ENCODE measurements at places on chromosomes 1 and 21. TPM values are rescaled to one million over a fixed set of nuclear protein-coding genes. Genes with fewer than 3 reads are reported as not detected.

The CDA gene
- total RNA-seq, result not detected

The OR2T35 gene
- total RNA-seq, result not detected

The ERICH3 gene
- total RNA-seq, result not detected

- H3K27me3 ChIP-seq, result no peaks in the 10 kb centered on the region
- H3K4me3 ChIP-seq, result no peak overlapping the region
- no peak for DNase-seq
- H3K4me1 ChIP-seq, result no peaks in the 10 kb centered on the region
Measured at GRCh38 chr21:32463889-32464300, 51.4 kb downstream of the EVA1C start.

DNA sequence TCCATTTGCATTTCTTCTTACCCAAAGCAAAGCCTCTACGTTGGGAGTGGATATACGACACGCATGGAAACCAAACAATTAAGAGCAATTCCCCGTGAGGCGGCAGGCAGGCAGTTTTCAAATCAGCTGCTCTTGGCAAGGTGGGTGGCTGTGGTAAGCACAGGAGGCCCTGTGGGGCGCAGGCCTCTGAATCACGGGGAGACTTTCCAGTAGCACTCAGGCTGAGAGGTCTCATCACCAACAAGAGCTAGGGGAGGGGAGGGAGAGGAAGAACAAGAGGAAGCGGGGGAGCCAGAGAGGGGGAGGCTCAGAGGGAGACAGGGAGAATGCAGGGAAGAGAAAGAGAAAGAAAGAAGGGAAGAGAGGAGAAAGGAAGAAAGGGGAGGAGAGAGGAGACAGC lies 56.4 kb downstream of the MT1HL1 start:
- no peak overlapping the region for H3K27ac ChIP-seq
- DNase-seq, result no peak
- no peaks in the 10 kb centered on the region for H3K4me1 ChIP-seq
- no peaks in the 10 kb centered on the region for H3K36me3 ChIP-seq
- no peak overlapping the region for H3K4me3 ChIP-seq

DNA sequence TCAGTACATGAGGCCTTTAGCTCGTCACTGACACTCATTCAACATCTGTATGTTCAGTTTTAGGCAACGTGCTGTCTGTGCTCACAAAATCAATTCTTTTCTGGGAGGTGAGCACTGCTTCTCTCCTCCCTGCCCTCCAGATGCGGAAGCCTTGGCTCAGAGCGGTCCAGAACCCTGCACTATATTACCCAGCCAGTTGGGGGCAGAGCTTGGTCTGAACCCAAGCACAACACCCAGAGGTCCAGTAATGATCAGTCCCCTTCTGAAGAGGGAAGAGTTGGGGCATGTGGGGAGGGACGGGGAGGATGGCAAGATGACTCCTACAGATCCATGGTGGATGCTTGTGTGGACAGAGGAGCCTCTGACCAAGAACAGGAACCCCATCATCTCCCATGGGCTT lies 5.6 kb upstream of the DSCAM start:
- no peaks in the 10 kb centered on the region for H3K36me3 ChIP-seq
- H3K4me1 ChIP-seq, result no peaks in the 10 kb centered on the region
- no peak overlapping the region for H3K4me3 ChIP-seq
- no peak overlapping the region for H3K27ac ChIP-seq
- DNase-seq, result no peak
- peaks cover 8% of the 10 kb centered on the region for H3K27me3 ChIP-seq

GRCh38 chr1:17540255-17541001 lies 930 bp downstream of the ARHGEF10L start:
- no peak overlapping the region for H3K27ac ChIP-seq
- peaks cover 8% of the 10 kb centered on the region for H3K4me1 ChIP-seq
- H3K36me3 ChIP-seq, result no peaks in the 10 kb centered on the region
- peaks cover 46% of the 10 kb centered on the region for H3K27me3 ChIP-seq
- DNase-seq, result no peak

GRCh38 chr1:167713330-167714081 lies 8.3 kb upstream of the MPZL1 start:
- DNase-seq, result peak; percentile 50
- peak overlapping the region; percentile 97 for H3K27ac ChIP-seq
- H3K4me1 ChIP-seq, result peaks cover 35% of the 10 kb centered on the region
- H3K27me3 ChIP-seq, result peaks cover 3% of the 10 kb centered on the region
- peaks cover 6% of the 10 kb centered on the region for H3K36me3 ChIP-seq
- H3K4me3 ChIP-seq, result peak overlapping the region; percentile 91

DNA sequence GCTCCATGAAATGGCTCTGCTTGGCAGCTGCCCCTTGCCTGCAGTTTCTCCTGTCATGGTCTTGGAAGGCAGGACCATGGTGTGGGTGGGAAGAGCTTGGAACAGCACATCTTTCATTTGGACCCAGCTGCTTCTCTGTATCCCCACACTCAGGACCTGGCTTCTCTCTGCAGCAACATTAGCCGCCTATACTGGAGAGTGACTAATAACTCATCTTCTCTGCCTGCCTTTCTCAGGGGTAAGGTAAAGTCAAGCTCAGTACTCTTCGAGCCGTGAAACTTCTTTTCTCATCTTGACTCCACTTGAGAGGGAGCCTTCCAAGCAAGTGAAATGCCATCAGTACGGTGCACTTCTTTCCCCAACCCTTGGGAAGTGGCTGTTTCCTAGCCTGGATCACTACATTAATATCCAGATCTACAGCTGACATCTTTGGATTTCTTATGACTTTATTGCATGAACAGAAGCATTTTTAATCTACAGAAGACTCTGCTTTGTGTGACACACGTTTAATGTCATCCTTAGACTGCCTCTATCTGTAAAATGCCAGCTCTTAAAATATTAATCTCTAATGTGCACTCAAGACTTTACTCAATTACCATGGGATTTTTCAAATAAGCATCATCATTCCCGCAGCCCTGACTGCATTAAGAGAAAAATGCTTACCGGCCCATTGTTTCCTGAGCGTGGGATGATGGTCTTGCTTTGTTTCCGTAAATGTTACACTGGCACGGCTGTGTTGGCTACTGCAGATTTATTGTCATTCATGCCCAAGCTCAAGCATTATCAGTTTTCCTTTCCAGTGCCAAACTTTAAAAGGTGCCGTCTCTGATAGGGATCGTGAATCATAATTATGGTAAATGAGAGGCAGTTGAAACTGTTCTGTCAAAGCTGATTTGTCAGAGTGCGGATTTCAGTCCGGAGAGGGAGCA lies 242.9 kb downstream of the HHAT start:
- peaks cover 3% of the 10 kb centered on the region for H3K4me1 ChIP-seq
- H3K27ac ChIP-seq, result no peak overlapping the region
- H3K4me3 ChIP-seq, result no peak overlapping the region
- DNase-seq, result no peak
